ENCODE measurements at places on chromosomes 6 and 20.
A peak's percentile ranks its signal among the peaks of the same experiment; 100 is the strongest.

GRCh38 chr20:40980106-40980827 is 48.4 kb upstream of the TOP1 start:
- DNase-seq: peak; percentile 73

GRCh38 chr20:36167902-36168503 is 13.5 kb downstream of the EPB41L1 start:
- peak; percentile 4 for DNase-seq

DNA sequence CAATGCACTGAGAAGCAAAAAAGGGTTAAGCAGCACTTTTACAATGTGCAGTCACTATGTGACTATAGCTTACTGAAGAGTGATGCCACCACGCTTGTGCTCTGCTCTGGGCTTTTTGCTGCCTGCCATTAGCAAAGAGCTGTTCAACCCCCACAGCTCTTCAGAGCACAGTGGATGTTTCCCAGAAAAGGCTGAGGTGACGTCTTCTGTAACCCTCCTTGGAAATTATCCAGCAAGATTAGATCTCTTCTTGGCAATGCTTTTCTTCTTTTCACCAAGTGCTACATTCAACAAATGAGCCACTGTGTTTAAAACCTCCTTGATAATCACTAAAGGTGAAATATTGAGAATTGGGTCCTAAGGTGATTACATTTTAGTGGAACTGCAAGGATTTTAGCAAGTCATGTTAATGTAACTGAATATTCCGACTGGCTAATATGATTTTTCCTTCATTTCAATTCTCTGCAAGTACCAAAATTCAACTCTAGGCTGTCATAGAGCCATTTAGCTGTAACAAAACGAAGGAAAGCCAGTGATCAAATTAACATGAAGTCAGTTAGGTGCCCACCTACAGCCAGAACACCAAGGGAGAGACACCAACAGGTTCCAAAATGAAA is 34.9 kb downstream of the ELOVL5 start:
- no peak for DNase-seq

GRCh38 chr20:11654766-11655165 is 262.9 kb upstream of the BTBD3 start:
- no peak for DNase-seq

- no peak for DNase-seq
Measured at GRCh38 chr6:29641430-29642148, 8.6 kb upstream of the GABBR1 start.

DNA sequence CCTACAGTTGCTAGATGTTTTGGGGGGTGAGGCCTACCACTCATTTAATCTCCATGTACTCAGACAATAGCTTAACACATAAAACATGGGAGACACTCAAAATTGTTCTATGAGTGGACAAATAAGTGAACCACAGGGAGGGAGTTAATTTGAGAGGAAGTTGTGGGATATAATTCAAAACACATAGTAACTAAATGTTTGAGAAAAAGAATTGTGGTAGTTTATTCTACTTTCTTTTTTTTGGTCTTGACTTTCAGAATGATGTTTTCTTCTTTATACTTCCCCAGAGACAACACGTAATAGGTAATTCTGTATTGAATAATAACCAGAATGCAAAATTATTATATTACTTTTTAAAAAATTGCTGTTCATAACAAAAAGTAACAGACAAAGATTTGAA is 453.8 kb downstream of the RFPL4B start:
- no peak for DNase-seq

- peak; percentile 56 for DNase-seq
Measured at GRCh38 chr6:4936681-4937041, 67.2 kb downstream of the RPP40 start.

DNA sequence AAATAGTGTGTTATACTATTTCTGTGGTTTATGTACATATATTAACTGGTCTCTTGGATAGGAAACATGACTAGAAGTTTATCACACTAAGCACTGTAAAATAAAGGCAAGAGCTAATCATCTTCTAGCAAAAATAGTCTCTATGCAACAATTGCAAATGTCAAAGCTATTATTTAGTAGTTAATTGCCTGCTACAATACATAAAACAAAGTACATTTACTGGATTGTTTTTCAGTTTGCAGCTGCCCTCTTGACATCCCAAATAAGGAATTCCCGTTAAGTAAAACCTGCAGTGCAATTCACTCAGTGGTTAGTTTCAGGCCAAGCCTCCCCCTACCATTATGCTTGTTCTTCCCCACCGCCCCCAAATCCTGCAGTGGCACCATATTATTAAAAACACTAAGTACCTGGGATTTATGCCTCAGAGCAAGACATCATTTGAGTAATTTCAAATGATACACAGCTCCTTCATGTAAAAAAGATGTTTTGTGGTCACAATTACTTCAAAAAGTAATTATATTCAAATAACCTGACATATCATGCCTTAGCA is 1.6 kb upstream of the ATP5F1E start:
- no peak for DNase-seq

- no peak for DNase-seq
Measured at GRCh38 chr6:106555767-106556166, 73.5 kb downstream of the RTN4IP1 start.

DNA sequence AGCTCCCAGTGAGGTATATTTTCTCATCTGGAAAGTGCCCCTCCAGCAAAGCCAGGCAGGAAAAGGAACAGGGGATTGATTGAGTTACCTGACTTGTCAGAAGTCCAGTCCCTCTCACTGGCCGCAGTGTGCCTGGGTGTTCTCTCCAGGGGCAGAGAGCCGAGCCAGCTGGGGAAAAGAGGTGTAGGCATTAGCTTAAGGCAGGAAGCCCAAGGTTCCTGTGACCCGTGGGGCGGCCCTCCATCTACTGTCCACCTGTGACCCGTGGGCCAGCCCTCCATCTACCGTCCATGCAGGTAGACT is 2.7 kb downstream of the PSMG4 start:
- DNase-seq: no peak

- no peak for DNase-seq
Measured at GRCh38 chr6:79632580-79632979, 1.5 kb downstream of the SH3BGRL2 start.

- peak; percentile 72 for DNase-seq
Measured at GRCh38 chr20:37803438-37804307, 99.3 kb upstream of the VSTM2L start.

- DNase-seq: no peak
Measured at GRCh38 chr20:46311039-46311650, 2.8 kb upstream of the CDH22 start.

- DNase-seq: no peak
Measured at GRCh38 chr20:61354501-61354900, 102.4 kb downstream of the CDH4 start.

DNA sequence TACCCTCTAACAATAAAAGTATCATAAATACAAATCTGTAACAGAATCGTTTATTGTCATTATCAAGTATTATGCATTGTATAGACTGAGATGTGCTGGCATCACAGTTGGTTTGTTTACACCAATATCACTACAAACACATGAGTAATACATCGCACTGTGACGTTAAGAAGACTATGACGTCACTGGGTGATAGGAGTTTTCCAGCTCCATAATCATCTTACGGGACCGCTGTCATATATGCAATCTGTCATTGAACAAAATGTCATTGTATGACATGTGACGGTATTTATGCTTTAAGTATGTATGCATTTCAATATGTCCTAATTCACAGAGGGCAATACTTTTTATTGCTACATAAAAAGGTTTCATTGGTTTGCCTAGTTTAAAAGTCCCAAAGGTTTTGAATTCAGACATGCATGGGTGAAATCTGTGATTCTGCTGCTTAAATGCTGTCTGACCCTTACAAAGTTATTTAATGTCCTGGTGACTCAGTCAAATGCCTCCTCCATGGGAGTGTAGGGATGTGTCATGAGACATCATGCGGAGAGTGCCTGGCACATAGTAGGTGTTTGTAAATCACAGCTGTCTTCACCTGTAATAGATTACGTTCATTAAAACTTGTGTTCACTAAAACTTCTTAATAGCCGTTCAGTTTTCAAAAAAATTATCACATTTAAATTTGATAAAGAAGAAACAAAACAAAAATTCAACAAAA is 160.7 kb upstream of the PDE10A start:
- no peak for DNase-seq

DNA sequence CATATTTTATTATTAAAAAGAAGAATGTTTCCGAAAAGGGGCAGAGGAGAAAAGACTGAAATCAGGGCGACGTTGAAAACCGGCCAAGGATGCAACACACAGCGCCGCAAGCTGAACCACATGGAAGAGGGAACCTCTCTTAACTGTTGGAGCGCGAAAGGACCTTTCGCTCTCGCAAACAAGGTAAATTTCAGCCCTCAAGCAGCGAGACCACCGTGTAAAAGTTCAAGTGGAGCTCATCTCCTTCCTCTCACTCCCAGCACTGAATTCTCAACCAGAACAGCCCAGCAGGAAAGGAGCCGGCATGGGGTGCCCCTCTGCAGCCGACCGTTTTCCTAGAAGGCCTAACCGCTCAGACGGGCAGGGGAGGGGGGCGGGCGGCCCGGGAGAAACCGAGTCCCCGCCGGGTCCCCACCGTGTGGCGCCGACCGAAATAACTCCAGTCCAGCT is 621 bp downstream of the GPR63 start:
- no peak for DNase-seq

DNA sequence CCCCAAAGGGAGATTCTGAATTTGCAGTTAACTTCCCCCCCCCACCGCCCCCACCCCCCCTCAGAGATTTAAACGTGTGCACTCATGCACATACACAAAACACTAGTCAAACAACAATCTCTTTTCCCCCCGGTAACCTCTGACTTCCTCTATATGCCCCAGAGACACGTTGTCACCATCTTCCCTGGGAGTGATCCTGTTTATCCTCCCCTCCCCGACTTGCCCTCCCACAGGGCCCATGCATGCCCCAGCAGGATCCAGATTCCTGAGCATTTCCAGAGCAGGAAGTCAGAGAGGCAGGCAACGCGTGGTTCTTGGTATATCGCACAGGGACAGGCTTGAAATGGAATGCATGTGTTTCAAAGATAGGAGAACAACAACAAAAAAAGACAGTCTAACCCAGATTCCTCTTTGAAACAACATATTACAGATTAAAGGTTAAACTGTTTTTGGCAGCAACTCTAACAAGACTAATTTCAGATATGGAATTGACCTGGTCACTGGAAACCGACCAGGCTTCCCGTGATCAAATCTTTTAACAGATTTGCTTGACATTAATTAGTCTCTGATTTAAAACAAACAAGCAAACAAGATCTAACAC is 1.3 kb downstream of the BLCAP start:
- peak; percentile 9 for DNase-seq

DNA sequence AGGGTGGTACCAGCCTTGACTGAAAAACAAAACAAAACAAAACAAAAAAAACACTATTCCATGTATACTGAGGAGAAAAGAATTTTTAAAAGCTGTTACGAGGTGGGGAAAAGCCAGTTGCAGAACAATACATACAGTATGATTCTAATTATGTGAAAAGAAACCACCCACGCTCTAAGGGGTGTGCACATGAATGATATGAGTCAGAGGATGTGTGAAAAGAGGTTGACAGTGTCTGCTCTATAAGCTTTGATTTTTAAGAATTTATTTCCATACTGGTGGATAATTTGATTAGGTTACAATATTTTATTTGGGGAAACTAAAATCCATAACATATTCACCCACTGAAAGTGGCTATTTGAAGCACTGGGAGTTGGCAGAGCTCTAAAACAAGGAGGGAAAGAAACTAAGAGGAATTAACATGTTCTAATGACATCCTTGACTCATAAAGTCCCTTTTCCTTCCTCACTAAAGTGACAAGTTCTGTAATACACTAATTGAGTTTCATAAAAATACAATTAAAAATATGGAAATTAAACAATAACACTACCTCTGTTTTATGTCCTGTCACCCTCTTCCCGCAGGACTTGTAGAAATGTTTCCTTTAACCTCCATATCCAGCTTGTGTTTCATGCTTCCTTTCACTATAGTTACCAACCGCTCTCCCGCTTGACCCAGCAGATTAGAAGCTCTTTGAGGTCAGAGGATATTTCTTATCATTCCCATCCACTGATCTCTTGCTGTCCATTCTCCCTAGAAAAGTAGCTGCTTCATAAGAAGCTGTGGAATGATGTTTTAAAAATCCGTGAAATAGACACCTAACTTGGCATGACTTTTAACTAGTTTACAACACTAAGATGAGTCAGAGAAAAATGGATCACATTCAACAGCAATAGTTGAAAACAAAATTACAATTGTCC is 118.6 kb upstream of the CCDC28A start:
- no peak for DNase-seq

DNA sequence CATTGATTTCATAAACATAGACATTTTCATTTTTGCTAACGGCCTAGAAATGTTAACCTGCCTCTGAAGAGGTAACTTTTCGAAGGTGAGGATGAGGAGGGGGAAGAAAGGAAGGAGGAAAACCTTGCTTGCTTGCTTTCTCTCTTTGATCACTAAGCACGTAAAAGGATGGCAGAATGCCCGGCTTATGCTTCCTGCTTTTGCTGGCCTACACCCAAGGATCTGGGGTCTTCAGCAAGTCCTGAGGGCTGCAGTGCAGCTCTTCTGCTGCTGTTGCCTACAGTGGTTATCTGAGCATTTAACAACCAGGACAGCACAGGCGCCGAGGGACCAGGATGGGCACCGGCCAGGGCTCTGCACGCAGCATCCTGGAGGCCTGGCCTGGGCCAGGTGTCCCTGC is 150.8 kb upstream of the TAB2 start:
- no peak for DNase-seq

- DNase-seq: no peak
Measured at GRCh38 chr20:17345321-17345720, 118.5 kb downstream of the PCSK2 start.

GRCh38 chr6:54609981-54610380 is 236.6 kb upstream of the FAM83B start:
- no peak for DNase-seq

GRCh38 chr20:43939762-43940121 is 25.1 kb downstream of the TOX2 start:
- no peak for DNase-seq

GRCh38 chr6:165487347-165487746 is 175.7 kb downstream of the PDE10A start:
- DNase-seq: no peak

- DNase-seq: no peak
Measured at GRCh38 chr20:31988430-31989015, 20.6 kb downstream of the XKR7 start.

DNA sequence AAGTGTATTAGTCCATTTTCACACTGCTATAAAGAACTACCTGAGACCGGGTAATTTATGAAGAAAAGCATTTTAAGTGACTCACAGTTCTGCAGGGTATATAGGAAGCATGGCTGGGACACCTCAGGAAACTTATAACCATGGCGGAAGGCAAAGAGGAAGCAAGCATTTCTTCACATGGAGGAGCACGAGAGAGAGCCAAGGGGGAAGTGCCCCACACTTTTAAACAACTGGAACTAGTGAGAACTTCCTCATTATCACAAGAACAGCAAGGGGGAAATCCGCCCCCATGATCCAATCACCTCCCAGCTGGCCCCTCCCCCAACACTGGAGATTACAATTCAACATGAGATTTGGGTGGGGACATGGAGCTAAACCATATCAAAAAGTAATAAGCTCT is 28.3 kb upstream of the B3GAT2 start:
- peak; percentile 90 for DNase-seq

GRCh38 chr6:152119831-152120230 is 312.3 kb downstream of the ESR1 start:
- no peak for DNase-seq
